Umbilical cord (tissue), 2 donors: ENCODE measurements at places on chromosomes 5 and 9. TPM values are rescaled to one million over a fixed set of nuclear protein-coding genes. Genes with fewer than 3 reads are reported as not detected.

Gene IL9
- total RNA-seq: not detected

Gene OTULINL
- total RNA-seq: 3.1 TPM

Gene SIT1
- not detected for total RNA-seq

Gene TRIM7
- total RNA-seq: 2.2 TPM

Gene PRDM9
- not detected for total RNA-seq

Gene ABITRAM
- 4.6 TPM for total RNA-seq

Gene FOXD4L6
- not detected for total RNA-seq

Gene TMOD1
- 3.4 TPM for total RNA-seq

Gene CTXN3
- total RNA-seq: 2.6 TPM

Gene PRR7
- not detected for total RNA-seq

Gene PRR16
- 7.9 TPM for total RNA-seq

Gene SPINK4
- total RNA-seq: not detected

Gene EIF4E1B
- 5.3 TPM for total RNA-seq

Gene N4BP3
- total RNA-seq: 1.7 TPM

Gene SPATA31C1
- total RNA-seq: 1.2 TPM

Gene AFF4
- total RNA-seq: 47.7 TPM

Gene IL4
- total RNA-seq: not detected

Gene RAD23B
- total RNA-seq: 113 TPM

Gene ACSL6
- 11.6 TPM for total RNA-seq

Gene STC2
- total RNA-seq: 34.2 TPM

Gene RNF14
- 37.1 TPM for total RNA-seq

Gene FOXD4L5
- 0.24 TPM for total RNA-seq
